ENCODE measurements at places on chromosomes 6 and 20. TPM values are rescaled to one million over a fixed set of nuclear protein-coding genes. Genes with fewer than 3 reads are reported as not detected.

The SIM1 gene
- total RNA-seq, result not detected

The RNF182 gene
- 24.7 TPM for total RNA-seq

The ADTRP gene
- total RNA-seq, result not detected

The ECHDC1 gene
- total RNA-seq, result 24.2 TPM

The MICB gene
- total RNA-seq, result 25.6 TPM

The GINM1 gene
- 19.2 TPM for total RNA-seq

The SASH1 gene
- total RNA-seq, result 10.5 TPM

The MPC1 gene
- total RNA-seq, result 26.7 TPM

The WFDC2 gene
- not detected for total RNA-seq

The PHACTR3 gene
- total RNA-seq, result 26.4 TPM

The SKIC2 gene
- total RNA-seq, result 81.9 TPM

The NOX3 gene
- total RNA-seq, result not detected

The HIVEP2 gene
- total RNA-seq, result 11.9 TPM

The BPIFB1 gene
- not detected for total RNA-seq

The RAE1 gene
- 183 TPM for total RNA-seq

The CDH22 gene
- total RNA-seq, result not detected

The ACSS1 gene
- total RNA-seq, result 2.3 TPM
